A549 (cell line): ENCODE measurements at places on chromosomes 7 and 10. TPM values are rescaled to one million over a fixed set of nuclear protein-coding genes. Genes with fewer than 3 reads are reported as not detected.

Gene CFTR
- polyA plus RNA-seq: 0.04 to 0.13 TPM (median 0.07 TPM) in 3 replicates

Gene PON3
- polyA plus RNA-seq: 35.3 to 49.0 TPM (median 48.7 TPM) in 3 replicates

DNA sequence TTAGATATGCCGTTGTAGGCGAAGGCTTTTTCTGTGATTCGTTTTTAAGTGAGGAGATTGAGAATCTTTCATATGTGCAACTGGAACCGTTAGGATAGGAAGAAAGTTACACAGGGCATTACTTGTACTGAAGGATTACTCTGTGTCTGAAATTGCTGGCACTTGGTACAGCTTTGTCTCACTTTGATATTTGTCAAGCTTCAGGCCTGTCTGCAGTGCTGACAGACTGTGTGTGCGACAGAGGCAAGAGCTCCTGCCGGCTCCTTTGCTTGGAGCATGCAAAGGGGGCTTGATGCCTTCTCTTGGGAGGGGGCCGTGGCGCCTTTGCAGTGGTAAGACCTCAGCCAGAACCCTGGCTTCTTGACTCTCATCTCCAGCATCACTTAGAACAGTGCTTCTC, 45.8 kb downstream of the CCNY start:
- DNase-seq: no peak

GRCh38 chr7:135666846-135667245, 4.5 kb downstream of the STMP1 start:
- no peak for DNase-seq

DNA sequence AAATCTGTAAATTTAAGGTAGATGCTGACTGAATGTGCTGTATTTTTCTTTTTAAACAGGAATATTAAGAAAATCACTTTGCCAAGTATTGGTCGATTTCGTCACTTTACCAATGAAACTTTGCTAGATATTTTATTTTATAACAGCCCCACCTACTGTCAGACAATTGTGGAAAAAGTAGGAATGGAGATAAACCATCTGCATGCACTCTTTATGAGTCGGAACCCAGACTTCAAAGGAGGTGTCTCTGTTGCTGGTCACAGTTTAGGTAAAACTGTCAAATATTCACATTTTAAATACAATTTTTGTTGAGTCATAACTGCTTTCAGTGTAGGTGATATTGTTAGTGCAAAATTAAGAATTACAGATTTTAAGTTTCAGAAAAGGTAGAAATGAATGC, 25.2 kb downstream of the SEC23IP start:
- DNase-seq: no peak

DNA sequence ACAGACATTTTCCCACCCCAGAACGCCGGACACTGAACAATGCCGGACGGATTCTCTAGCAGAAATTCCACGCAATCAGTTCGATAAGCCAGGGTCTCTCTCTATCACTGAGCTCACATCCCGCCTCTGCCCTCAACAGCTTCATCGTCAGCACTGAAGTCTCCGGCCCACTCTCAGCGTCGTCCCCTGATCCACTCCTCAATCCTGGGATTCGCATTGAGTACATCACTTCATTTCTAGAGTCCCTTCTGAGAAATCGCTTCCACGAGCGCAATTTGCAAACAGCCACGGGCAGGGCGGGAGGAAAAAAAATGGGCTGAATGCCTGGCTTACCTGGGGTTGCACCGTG, 365 bp downstream of the YME1L1 start:
- peak; percentile 28 for DNase-seq

- no peak for DNase-seq
Observed at GRCh38 chr10:2895594-2896196, 171.7 kb upstream of the PFKP start.
